ENCODE measurements at places on chromosomes 3 and 15. TPM values are rescaled to one million over a fixed set of nuclear protein-coding genes. Genes with fewer than 3 reads are reported as not detected.
A peak's percentile ranks its signal among the peaks of the same experiment; 100 is the strongest.

PTH1R gene
- 0.87 TPM for total RNA-seq

DNA sequence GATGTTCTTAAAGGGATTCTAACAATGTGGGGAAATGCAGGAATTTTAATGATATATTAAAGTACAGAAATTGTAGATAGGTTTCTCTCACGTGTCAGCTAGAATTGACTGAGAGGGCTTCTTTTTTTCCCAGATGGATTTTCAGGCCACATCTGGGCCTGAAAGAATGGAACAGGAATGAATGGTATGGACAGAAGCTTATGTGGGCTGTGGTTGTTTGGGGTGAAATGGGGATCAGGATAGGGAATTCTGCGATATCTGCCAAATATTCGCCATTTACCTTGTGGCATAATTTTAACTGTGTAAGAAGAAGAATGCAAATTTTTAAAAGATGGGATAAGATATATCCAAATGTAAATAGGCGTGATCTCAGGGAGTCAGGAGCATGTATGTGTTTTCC, 45.4 kb upstream of the FAM98B start:
- DNase-seq, result no peak

EHHADH gene
- 29.0 TPM for total RNA-seq

- DNase-seq, result no peak
Observed at GRCh38 chr3:172635588-172635987, 75.3 kb downstream of the NCEH1 start.

LRRN1 gene
- total RNA-seq, result 1.4 TPM

GRCh38 chr3:132730891-132731580, 8.8 kb upstream of the NPHP3 start:
- no peak for DNase-seq

- DNase-seq, result no peak
Observed at GRCh38 chr3:184937611-184938010, 125.6 kb downstream of the VPS8 start.

- no peak for DNase-seq
Observed at GRCh38 chr3:162029736-162030135, 533.1 kb downstream of the OTOL1 start.

ZNF502 gene
- 3.6 TPM for total RNA-seq

GRCh38 chr15:62141643-62142588, 23.2 kb downstream of the C2CD4B start:
- DNase-seq, result peak; percentile 54

CHL1 gene
- 9.3 TPM for total RNA-seq

DNA sequence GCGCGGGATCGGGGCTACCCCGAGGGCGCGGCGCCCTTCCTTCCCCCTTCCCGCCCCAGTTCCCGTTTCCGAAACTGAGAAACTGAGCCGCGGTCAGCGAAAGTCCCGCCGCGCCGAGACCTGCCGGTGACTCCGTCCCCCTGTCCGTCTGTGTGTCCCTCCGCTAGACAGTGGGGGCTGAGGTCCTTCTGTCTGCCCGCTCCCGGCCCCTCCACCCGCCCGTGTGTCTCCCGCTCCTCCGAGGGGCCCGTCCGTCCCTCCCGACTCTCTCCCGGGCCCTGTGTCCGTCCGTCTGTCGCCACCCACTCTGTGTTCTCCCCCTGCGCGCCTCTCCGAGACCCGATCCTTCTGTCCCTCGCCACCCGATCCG, 426 bp downstream of the PRKCD start:
- DNase-seq, result no peak

GRCh38 chr3:40339871-40340270, 30.4 kb downstream of the EIF1B start:
- no peak for DNase-seq

All from mucosa of descending colon (tissue), 3 donors.